ENCODE measurements at places on chromosomes 1 and 21.

DNA sequence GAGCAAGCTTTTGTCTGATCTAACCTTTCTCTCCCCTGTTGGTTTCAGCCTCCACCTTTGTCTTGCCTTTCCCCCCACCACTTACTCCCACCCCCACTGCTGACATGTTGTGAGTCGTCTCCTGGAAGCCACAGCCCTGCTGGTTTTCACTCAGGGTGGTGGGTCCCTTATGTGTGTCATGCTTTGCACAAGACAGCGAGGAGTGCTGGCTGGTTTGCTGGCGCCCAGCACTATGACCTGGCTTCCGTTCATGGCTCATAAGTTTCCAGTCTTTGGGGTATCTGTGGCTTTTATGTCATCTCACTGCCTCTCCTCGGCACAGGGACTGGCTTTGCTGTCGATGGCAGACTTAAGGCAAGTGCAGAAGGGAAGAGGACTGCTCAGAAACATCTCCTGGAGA lies 177.7 kb downstream of the KIF26B start:
- no peak for DNase-seq

- DNase-seq: no peak
Observed at GRCh38 chr1:46594063-46594462, 10.0 kb downstream of the MKNK1 start.

GRCh38 chr21:16742131-16742641 lies 770.7 kb upstream of the CXADR start:
- no peak for DNase-seq

- DNase-seq: no peak
Observed at GRCh38 chr1:21292503-21292983, 2.3 kb upstream of the ECE1 start.

Data from fibroblast of gingiva (primary cell).